ENCODE measurements at places on chromosomes 2 and 18.

- peak; percentile 42 for DNase-seq
Observed at GRCh38 chr2:113174376-113174750, 592 bp downstream of the PSD4 start.

GRCh38 chr2:195168369-195168768 is 488.7 kb upstream of the SLC39A10 start:
- no peak for DNase-seq

DNA sequence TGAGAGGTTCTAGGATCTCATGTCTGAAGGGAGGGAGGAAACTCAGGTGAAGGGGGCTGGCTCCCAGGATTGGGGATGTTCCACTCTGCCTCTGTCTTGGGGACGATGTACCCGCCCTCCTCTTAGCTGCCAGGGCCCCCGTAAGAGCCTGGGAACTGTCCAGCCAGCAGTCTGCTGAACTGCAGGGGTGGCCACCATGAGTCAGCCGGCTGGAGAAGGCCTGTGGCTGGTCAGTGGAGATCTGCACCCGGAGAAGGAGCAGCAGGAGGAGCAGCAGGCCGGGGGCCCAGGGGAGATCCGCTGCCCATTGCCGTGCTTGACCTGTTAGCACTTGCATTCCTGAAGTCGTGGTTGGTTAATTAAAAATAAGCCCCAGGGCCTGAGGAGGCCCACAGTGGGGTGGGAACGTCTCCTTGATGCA is 180.3 kb downstream of the TFCP2L1 start:
- DNase-seq: no peak

DNA sequence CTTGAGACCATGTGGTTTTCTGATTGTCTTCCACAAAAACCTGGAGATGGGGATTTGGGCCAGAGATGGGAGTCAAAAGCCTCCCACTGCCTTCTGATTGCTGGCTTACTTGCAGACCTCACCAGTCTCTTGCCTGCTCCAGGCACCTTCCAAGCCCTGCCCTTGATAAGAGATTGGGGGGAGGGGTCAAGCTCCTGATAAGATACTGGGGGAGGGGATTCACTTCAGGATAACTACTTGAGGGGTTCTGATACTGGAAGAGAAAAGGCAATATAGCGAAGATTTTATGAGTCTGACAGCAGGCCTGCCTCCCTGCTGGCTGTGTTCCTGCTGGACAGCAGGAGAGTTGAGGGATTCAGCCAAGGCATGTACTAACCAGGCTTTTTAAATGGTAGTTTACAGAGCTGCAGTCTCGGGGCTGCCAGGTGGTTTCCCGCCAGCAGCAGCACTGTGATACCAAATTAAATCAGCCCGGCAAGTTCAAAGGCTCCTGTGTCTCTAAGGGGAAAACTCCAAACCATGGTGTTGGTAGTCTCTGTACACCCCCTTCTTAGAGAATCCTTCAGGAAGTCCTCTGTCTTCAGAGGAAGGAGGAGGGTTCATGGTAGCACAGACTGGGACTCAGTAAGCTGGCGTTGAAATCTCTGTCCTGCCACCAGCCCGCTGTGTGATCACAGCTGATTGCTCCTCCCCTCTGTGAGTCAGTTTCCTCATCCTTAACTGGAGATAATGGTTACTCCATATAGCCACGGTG is 58.3 kb downstream of the FBXO36 start:
- DNase-seq: peak; percentile 42

DNA sequence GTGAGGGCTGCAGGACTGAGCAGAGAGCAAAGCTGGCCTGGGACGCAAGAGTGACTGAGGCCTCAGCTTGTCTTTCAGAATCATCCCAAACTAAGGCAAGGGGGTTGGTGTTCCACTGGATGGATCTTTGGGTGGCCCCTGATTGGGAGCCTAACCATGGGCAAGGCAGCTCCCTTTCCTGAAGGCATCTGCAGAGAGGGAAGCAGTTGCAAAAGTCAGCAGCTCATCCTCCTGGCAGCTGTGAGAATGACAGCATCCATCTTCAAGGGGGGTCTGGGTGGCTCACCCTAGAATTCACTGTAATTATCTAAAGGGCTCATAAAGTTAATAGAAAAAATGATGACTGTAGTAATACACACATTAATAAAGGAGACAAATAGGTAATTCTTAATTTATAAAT is 46.5 kb upstream of the RAB31 start:
- DNase-seq: no peak

DNA sequence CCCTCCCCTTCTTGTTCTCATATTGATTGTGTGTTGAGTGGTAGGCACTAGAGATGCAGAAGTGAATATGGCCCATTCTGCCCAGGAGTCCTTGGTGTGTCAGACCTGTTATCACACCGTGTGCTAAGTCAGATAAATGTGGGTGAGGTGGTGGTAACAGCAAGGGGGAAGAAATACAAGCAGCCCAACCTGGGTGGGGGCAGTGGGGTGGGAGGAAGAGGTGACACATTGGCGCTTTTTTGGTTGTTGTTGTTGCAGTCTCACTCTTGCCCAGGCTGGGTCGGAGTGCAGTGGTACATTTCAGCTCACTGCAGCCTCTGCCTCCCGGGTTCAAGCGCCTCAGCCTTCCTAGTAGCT is 12.8 kb downstream of the B3GNT2 start:
- DNase-seq: no peak

GRCh38 chr2:50791271-50791670 is 240.7 kb downstream of the NRXN1 start:
- no peak for DNase-seq

DNA sequence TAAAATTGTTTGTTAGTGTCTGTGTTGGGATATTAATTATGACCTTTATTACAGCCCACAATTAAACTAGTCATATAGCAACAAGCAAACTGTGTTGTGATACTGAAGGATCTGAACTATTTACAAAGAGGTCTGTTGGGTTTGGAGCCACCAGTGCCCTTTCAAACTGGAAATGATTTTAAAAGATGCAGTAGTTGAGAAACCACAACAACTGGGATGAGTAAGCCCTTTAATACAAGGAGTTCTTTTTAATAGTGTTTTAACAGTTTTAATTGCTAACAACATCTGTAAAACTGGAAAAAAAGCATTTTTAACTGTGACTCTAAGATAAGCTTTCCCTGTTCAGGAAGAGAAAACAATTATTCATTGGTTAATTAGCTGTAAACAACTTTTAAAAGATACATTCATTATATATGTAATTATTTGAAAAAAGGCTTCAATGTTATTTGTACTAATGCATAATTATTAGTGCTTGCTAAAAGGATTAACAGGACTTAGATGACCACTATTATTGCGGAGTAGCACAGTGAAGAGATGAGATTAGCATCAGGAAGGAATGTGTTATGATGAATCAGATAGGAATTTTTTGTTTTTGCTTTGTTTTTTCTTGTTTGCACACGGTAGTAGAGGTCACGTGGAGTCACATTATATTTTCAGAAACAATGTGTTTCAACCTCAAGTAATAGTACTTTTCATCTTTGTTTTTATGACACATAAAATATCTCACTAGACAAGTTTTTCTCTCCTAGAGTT is 392.7 kb upstream of the FANCL start:
- no peak for DNase-seq

- DNase-seq: no peak
Observed at GRCh38 chr2:45850558-45850957, 199.1 kb downstream of the PRKCE start.

GRCh38 chr2:201151127-201151981 is 31.6 kb upstream of the CASP10 start:
- peak; percentile 63 for DNase-seq

DNA sequence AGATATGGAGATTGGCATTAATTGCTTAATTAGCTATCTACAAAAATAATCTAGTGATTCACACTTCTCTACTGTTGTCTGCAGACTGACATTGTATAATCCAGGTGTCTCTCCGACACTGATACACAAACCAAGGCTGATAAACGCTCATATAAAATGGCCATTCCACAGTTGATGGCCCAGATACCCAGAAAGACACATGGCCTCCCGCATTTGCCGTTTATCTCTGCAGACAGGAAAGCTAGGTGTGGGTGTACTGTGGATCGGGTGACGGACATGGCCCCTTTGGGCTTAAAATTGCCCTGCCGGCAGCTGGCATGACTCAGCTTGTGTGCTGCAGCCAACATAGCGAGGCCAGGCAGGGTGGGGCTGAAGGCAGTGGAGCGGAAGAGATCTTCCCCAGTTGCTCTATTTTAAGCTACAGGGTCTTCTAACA is 18.5 kb downstream of the PMAIP1 start:
- peak; percentile 37 for DNase-seq

- no peak for DNase-seq
Observed at GRCh38 chr2:19021721-19022120, 336.7 kb downstream of the OSR1 start.

- DNase-seq: no peak
Observed at GRCh38 chr2:181466661-181467576, 9.7 kb downstream of the ITGA4 start.

- no peak for DNase-seq
Observed at GRCh38 chr2:218983934-218984238, 1.1 kb downstream of the FEV start.

- DNase-seq: no peak
Observed at GRCh38 chr2:197229509-197230443, 80.8 kb downstream of the ANKRD44 start.

- DNase-seq: peak; percentile 12
Observed at GRCh38 chr18:21851327-21851961, 110.9 kb downstream of the MIB1 start.

DNA sequence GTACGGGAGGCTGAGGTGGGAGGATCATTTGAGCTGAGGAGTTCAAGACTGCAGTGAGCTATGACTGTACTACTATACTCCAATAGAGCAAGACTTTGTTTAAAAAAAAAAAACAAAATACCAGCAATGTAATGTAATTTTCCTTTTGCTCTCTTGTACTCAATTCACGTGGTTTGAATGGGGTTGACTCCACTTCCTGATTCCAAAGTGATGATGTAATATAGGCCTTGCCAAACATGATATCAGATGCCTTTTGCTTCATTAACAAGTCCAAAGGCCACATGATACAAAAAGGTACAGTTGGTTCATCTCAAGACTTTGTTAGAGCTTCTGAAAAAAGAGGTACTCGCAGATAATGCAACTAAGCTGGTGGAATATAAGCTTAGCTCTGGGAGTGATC is 321.8 kb downstream of the ZEB2 start:
- DNase-seq: no peak

GRCh38 chr18:58697146-58697545 is 25.9 kb downstream of the MALT1 start:
- no peak for DNase-seq

Data from GM10248 (cell line).